NCI-H2171 (cell line): ENCODE measurements at places on chromosomes 3 and 15.

DNA sequence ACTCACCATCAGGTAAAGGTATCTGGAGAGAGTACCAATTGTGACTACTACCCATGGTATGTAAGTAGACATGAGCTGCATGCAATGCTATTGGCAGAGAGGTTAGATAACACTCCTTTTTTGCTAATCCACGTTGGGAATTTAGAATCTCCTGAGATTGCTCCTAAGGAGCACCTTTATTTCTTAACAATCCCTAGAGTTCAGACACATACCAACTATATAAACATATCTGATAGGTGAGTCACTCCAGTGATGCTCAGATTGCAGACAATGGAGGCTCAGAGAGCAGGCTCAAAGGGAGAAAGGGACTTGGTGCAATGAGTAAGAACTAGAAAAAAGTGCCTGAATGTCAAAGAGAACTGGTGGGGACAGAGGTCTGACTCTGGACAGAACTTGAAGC lies 47.0 kb upstream of the LRRFIP2 start:
- no peak for DNase-seq

DNA sequence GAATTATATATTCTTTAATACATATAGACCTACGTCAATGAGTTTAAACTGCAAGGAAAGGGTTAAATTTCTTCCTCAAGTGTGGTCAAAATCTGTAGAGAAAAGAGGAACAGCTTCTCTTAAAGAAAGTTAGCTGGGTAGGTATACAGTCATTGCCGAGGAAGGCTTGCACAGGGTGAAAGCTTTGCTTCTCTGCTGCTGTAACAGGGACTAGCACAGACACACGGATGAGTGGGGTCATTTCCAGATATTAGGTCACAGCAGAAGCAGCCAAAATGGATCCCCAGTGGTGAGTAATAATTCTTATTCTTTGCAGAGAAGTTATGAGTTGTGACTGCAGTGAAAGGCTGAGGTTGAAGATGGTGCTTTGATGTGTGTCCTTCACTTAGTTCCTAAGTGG lies at the start of gene CD86:
Gene CD86, plus strand, starts transcription at position 148 of the 400 bp plus-strand sequence. Its CDS starts 128 bp downstream, at position 276.
- no peak for DNase-seq

DNA sequence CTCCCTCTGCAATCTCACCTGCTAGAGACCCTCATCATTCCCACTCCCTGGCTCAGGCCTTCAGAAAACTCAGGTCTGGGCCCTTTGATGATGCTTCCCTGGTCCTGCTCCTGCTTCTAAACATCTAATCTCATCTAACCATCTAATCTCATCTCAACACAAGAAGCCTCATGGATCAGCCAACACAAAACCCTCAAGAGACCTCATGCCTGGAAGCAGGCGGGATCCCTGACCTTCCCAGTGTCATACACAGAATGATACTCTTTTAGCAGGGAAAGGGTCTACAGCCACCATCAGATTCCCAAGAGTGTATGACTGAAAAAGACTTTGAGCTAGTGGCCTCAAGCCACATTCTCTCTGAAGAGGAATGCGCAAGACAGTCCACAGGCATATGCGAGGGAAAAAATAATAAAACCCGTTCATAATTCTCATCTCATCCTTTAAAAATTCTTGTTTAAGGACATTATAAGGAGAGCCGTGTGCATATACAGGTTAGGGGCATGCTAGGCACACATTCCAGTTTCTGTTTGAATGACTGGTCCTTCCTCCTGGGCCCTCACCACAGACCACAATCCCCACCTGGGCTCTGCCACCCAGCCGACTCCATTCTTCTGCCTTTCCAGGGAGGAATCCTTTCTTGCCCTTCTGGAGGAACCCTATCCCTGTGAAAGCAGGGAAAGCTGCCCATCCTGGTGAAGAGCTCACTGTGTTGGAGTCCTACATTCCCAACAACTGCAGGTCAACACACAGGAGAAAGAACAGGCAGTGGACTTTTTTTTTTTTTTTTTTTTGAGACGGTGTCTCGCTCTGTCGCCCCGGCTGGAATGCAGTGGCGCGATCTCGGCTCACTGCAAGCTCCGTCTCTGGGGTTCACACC lies 2.2 kb downstream of the ZXDC start:
- no peak for DNase-seq

- DNase-seq = no peak
Measured at GRCh38 chr15:84929795-84930603, 45.5 kb downstream of the SLC28A1 start.

GRCh38 chr3:101824702-101825101 lies 24.6 kb upstream of the NFKBIZ start:
- DNase-seq = no peak

DNA sequence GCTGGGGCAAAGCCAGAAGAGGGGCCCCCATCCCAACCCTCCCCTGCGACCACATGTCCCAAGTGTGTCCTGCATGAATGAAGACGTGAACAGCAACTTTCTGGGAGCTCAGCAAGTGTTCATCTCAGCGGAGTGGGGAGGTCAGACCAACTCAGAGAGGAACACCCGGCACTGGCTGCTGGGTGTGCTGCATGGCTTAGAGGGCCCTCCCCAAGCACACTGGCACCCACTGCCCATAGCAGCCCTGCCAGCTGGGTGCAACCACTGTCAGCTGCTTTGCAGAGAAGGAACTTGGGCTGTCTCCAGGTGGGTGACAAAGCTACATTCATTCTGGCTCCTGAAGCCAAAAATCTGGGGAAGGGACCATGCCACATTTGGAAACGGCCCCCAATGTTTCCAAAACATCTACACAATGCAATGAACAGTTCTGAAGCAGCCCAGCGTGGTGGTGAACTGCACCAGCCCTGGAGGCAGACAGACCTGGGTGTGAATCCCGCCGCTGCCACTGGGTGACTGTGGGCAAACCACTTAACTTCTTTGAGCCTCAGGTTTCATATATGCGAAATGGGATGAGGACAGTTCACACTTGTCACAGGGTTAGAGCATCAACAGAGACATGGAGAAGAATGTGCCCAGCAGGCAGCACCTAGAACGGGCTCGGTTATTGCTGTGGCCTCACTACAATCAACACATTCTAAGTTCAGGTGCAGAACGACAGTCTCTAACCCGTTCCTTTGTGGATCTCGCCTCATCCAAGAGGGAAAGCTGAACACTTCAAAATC lies 145.4 kb downstream of the NUP210 start:
- no peak for DNase-seq
